ENCODE measurements at places on chromosomes 7 and 10.
A peak's percentile ranks its signal among the peaks of the same experiment; 100 is the strongest.

DNA sequence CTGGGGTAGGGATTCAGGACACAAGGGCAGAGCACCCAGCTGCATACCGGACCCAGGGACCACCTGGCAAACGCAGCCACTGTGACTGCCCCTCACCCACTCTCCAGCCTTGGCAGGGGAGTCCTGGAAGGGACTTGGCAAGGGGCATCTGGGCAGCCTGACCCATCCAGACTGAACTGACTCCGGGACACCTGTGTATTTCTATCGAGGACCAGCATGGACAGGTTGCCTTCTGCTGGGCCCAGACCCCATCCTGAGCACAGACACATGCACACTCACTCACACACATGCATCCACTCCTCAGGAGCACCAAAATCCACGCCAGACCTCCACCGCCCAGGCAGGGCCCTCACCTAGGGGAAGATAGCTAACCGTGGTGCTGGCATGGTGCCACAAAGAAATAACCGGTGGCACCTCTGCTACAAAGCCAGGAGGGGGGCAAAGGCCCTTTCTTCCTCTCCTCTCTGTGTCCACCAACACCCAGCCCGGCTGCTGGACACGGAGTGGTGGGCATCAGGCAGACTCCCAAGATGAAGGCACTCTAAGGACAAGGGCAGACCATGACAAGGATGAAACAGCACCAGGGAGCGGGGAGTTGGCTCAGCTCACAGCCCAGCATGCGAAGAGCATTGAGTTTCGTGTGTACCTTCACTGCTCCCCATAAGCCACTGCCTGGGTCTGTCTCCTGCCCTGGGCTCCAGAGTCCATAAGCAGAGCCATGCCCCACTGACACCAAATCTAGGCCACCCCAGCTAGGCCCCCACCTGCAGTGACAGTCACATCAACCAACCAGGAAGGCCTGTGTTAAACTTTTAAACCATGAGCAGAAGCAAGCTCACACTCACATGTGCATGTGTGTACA is 35.3 kb downstream of the KCNH2 start:
- DNase-seq, result no peak

- no peak for DNase-seq
Measured at GRCh38 chr10:130189608-130190054, 53.4 kb downstream of the GLRX3 start.

- DNase-seq, result no peak
Measured at GRCh38 chr7:106592282-106593027, 68.5 kb downstream of the CCDC71L start.

DNA sequence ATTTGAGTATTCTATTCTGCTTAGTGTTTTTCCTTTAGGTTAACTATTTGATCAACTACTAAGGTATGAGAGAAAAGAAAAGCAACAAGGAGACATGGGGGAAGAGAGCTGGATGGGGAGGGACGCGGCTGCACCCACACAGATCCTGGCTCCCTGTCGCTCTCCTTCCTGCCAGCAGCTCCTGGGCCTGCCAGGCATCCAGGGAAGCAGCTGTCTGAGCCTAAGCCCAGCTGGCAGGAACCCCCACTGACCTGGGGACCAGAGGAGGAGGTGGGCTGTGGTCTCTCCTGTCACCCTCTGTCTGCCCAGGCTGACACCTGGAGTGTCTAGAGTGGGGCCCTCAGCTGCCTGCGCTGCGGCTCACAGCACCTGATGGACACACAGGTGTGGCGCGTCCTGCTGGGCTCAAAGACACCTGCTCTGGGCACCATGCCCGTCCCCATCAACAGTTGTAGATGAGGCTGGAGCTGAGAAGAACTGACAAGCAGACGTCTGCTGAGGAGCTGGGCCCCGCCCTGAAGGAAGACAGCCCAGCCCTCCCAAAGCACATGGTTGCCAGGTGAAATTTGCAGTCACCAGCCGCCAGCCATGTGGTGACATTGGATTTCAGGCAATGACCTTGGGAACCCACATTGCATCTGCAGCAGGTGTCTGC is 207.9 kb downstream of the PLXNA4 start:
- DNase-seq, result no peak

DNA sequence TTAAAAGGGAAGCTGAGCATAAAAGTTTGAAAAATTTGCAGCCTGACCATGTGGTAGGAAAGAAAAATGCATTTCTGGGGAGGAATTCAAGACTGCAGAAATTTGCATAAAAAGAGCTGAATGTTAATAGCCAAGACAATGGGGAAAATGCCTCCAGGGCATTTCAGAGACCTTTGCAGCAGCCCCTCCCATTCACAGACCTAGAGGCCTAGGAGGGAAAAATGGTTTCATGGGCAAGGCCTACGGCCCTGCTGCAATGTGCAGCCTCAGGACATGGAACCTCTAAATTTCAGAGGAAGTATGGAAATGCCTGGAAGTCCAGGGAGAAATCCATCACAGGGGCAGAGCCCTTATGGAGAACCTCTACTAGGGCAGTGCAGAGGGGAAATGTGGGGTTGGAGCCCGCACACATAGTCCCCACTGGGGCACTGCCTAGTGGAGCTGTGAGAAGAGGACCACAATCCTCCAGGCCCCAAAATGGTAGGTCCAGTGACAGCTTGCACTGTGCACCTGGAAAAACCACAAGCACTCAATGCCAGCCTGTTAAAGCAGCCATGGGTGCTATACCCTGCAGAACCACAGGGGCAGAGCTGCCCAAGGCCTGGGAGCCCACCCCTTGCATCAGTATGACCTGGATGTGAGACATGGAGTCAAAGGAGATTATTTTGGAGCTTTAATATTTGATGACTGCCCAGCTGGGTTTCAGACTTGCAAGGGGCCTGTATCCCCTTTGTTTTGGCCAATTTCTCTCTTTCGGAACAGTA is 243.8 kb downstream of the DNAJB9 start:
- DNase-seq, result peak; percentile 5

- DNase-seq, result peak; percentile 13
Measured at GRCh38 chr10:4354382-4354812, 471.6 kb upstream of the AKR1E2 start.

GRCh38 chr7:77442636-77443035 is 26.5 kb upstream of the GSAP start:
- DNase-seq, result no peak

GRCh38 chr7:6269527-6269926 is 2.9 kb downstream of the CYTH3 start:
- no peak for DNase-seq

DNA sequence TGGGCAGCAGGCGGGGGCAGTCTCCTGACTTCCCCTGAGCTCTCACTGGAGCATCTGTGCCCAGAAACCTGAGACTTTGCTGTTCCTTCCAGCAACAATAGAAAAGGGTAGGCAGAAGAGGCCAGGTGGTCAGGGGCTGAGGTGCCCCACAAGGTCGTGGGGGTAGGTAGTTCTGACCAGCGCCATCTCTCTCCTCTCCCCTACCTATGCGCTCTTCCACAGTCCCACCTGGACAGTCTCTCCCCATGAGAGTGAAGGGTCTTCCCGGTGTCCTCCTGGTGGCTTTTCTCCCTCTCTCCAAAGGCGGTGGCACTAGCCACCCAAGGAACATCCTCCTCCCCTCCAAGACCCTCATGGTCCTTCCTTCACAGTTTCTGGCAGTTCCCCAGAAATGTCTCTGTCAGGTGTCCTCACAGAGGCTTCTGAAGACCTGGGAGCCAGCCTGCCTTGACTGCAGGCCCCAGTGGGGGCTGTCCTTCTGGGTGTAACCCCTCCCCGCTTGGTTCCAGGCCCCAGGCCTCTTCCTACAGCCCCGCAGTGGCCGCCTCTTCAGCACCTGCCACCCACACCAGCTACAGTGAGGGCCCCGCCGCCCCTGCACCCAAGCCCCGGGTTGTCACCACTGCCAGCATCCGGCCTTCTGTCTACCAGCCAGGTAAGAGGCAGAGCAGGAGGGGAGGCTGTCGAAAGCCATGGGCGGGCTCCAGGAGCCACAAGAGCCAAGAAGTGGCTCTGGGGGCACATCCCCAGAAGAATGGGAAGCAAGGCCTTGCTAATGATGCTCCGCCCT is 41.3 kb downstream of the LDB3 start:
- DNase-seq, result no peak

DNA sequence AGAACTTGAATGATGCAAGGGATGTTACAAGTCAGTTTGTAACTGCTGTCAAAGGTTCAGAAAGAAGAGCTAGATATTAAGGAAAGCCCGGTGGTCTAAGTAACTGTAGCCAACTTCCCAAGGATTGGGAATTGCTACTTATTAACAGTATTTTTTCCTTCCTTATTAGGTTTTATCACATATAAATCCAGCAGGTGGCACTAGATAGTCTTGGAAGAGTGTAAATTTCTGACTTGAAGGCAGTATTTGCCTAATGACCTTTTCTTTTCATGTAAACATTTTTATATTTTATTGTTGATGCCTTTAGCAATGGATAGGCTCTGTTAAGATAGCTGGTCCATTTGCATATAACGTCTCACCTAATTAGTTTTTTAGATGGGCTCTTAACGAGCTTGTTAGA is 51.2 kb downstream of the ANLN start:
- peak; percentile 40 for DNase-seq

DNA sequence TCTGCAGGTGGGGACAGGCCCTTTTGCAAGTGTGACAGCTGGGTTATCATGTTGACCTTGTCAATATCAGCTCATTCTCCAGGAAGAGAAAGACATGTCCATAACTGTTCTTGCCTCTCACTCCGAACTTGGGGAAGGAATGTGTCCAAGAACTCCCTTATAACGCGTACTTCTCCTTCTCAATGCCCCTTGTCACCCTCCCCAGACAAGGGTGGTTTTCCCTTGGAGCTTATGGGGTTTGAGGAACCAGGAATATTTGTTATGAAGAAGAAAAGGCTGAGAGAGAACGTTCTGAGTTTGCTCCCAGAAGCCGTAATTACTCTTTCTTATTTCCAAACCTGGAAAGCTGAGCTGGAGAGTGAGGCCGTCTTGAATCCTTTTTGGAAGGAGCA is 77.4 kb downstream of the MKI67 start:
- no peak for DNase-seq

GRCh38 chr10:38146579-38147333 is 52.6 kb downstream of the ZNF37A start:
- no peak for DNase-seq

GRCh38 chr10:15175587-15175986 is 7.1 kb upstream of the NMT2 start:
- no peak for DNase-seq

DNA sequence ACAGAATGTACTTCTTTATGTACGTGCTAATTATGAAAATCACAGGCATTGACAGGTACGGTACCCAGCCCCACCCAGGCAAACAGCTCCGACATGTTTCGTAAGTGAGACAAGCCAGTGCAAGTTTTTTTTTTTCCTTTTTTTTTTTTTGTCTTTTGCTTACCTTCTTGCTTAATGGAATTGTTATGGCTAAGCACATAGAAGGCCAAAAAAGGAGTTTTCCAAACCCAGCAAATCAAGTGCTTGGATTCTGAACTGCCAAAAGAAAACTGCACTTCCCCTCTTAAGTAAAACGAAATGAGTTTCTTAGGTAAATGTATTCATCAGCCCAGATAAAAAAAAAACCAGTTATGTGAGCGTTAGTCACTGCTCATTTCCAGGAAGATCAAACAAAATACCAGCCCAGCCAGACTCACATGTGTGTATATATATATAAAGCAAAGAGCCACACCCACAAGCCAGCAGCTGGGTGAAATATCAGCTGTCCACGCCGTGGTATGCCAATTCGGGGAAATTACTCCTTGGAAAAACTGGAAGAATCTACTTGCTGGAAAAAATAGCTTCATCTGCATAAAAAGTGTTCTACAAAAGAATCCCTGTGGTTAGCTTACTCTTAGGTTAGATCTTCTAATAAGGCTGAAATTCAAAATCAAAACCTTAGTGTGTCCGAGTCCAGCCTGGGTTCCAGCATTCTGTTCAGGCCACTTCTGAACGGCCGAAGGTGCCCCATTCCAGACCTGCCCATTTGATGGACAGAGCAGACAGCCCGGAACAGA is 8.0 kb downstream of the KLF6 start:
- peak; percentile 31 for DNase-seq

DNA sequence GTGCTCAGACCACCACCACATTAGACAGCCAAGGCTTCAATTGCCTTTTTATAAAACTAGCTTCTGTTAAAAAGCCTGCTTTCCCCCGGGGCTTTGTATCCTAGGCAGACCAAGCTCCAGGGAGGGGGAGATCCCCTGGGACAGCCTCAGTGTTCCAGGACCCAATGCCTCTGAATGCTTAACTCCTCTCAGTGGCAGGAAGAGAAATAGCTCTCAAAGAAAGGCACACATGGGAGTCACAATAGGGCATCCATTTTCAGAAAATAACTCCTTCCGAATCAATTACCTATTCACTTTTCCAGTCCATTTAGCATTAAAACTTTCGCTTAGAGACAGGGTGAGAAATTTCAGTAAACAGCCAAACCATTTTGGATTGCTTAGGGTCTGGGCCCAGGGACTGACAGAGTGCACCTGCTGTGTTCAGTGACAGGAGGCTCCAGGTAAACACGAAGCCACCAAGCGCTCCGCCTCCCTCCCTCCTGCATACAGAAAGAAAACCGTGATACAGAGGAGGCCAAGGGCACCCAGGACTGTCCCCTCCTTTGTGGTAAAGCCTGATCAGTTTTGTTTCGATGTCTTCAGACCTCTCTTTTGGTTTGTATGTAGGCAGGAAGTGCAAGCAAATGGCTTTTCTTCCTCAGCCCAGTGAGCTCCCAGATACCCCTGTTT is 599.7 kb downstream of the KCNMA1 start:
- DNase-seq, result no peak

- DNase-seq, result no peak
Measured at GRCh38 chr7:74583630-74584029, 73.9 kb upstream of the GTF2I start.

DNA sequence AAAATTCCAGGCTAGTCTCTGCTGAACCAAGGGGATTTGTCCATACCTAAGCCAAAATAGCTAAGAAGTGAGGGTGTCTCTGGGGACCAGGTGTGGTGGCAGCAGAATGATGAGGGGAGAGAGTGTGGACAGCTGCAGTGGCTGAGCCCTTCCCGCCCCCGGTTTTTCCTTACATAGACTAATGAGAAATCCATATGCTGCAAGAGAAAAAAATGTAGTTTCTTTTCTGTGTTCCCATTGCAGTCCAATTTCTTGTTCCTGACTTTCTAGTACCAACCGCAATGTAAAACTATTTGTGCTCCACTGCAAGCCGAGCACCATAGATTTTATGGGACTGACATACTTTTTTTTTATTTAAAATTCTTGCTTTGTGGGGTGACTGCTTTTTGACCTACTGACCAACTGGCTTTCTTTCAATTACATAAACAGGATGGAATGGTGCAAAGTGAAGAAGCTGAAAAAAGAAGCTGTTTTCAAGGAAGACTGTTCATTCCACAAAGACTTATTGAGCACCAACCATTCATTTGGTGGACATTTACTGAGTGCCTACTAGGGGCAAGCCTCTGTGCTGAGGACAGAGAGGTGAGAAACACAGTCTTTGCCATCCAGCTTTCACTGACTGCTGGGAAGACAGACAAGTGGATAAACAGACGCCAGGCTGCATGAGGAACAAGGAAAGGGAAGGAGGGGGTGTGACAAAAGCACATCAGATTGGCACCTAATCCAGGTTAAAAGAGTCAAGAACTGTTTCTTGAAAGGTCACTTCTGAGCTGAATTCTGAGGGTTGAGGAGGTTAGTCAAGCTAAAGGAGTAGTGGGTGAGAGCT is 9.8 kb downstream of the CEP41 start:
- no peak for DNase-seq

All from T47D (cell line).